Muscle of arm (tissue), 14 donors: ENCODE measurements at places on chromosomes 3 and 15.

- DNase-seq: no peak
Observed at GRCh38 chr3:126135071-126135405, 45.3 kb downstream of the ALDH1L1 start.

- peak; percentile 48 for DNase-seq
Observed at GRCh38 chr15:51621936-51622603, 501 bp downstream of the DMXL2 start.

- DNase-seq: no peak
Observed at GRCh38 chr15:28985316-28985645, 99.5 kb downstream of the APBA2 start.

DNA sequence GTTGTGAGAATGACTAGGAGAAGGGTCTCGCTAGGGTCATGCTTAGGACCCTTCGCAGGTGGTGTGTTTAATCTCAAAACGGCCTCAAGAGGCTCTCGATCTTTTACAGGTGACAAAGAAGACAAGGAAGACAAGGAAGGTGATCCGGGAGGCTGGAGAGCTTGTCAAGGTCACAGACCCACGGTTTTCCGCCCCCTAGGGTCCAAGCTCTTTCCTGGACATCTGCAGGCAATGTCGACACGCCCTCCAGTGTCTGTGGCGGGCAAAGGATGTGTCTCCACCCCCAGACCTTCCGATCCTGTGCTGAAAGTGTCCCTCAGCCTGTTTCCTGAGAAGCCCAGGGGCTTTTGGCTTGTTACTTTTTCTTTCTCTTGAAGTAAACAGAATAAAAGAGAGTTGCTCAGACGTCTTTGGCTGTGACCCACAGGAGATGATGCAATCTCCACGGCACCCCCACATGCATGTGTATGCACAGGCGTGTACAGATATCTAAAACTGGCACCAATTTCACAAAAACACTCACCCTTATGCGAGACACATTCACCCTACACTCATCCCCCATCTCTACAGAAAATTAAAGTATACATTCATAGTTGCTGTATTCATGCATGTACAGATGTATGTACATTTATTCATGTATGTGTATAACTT, 108.8 kb downstream of the KLF13 start:
- peak; percentile 53 for DNase-seq

GRCh38 chr3:1088503-1088902, 4.3 kb upstream of the CNTN6 start:
- no peak for DNase-seq
